Activated T-cell treated with anti-CD3 and anti-CD28 coated beads for 24 hours (primary cell): ENCODE measurements at places on chromosomes 5 and 9.

DNA sequence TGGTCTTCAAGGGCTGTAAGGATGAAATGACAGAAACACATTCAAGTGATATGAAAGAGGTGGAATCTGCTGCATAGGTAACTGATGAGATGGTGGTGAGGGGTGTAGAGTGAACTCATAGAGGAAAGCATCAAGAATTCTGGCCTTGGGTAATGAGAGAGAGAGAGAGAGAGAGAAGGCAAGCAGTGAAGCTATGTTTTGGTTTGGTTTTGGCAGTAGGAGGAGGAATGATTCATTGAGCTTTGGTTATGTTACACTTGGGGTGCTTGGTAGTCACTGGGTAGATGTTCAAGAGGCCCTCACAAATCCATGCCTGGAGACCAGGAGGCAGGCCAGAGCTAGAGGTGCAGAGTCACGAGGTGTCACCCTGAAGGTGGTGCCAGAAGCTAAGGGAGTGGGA, 89.5 kb downstream of the EGFLAM start:
- DNase-seq, result no peak

DNA sequence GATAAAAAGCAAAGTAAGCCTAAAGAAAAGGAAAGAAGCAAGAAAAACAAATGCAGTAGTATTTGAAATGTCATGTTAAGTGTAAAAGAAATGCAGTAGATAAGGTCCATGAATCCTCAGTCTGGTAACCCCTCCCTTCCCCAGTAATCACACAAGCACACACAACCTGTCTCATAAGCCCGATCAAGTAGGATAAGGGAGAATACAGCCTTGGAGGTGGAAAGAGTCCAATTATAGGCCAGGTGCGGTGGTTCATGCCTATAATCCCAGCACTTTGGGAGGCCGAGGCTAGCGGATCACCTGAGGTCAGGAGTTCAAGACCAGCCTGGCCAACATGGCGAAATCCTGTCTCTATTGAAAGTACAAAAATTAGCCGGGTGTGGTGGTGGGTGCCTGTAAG, 117.9 kb downstream of the GADD45G start:
- DNase-seq, result no peak

- no peak for DNase-seq
These were observed 68.8 kb downstream of the SLC44A1 start for GRCh38 chr9:105313238-105313637.

GRCh38 chr9:70811638-70812037, 309.8 kb downstream of the TRPM3 start:
- DNase-seq, result no peak

- DNase-seq, result no peak
These were observed 1008.2 kb upstream of the CDH9 start for GRCh38 chr5:28046596-28046995.

GRCh38 chr5:116320486-116320885, 235.7 kb downstream of the COMMD10 start:
- no peak for DNase-seq
